IMR-90 (cell line): ENCODE measurements at places on chromosomes 6 and 20.

- DNase-seq: no peak
These were observed 23.1 kb downstream of the PFDN4 start for GRCh38 chr20:54231036-54231435.

DNA sequence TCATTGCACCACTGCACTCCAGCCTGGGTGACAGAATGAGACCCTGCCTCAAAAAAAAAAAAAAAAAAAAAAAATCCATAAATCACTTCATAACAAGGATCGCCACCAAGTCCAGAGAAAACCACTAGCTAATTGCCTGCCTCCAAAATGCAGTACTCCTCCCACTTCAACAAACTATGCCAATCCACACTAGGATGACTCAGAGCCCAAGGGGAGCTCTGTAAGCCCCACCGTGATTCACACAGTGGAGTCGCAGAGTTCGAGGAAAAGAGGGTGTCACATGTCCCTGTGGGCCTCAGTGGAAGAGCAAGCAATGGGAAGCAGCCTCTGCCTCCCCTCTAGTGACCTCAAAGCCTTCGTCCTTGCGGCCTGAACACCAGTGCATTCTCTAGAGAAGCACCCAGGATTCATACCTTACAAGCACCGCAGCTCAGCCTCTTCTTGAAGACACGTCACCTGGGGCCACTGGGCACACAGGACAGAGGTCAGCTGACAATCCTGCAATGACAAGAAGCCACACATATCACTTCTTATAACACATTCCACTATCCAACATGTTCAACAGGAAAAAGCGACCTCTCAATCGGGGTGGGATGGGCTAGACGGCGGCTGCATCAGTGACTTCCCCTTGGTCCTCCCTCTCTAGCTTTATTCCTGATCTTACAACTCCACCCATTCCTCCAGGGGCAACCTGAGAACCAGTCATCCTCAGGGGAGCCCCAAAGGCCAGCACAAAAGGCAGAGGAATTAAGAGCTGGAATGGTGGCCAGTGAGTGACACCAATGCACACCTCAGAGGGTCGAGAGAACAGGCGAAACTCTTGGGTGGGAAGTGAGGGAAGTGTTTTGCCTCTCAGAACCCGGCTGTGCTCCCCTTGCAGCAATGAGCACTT, 8.9 kb downstream of the SNHG17 start:
- peak; percentile 95 for DNase-seq

DNA sequence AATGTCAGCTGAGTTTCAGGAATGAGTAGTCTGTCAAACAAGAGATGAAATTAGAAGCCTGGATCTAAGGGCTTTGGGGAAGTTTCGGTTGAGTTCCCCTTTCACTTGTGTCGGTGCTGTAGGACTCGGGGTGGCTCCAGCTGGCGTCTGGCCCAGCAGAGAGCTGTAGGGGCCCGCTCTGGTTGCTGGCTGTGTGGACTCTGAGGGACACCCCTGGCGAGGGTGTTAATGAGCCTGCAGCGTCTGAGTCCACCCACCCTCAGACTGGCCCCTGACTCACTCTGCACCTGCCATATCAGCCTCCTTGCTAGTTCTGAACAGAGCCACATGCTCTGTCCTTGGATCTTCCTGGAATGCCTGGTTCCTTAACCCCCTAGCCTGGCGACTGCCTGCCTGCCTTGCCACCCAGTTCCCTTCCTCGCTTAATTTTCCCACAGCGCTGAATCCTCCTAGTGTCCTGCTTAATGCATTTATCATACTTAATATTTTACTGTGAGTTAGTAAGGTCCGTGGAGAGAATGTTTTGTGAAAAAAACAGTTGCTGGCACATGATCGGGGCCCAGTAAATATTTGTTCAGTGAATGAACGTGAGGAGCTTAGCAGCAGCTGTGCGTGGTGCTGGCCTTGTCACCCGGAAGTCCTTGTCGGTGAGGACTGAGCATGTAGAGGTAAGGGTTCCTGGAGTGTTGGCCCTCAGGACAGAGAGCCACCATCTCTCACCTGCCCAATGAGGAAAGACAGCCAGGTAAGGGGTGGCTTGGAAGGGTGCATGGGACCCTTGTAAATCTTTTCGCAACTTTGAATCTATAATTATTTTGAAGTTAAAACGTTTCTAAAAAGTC, 1.6 kb downstream of the DNAJC5 start:
- DNase-seq: peak; percentile 46

DNA sequence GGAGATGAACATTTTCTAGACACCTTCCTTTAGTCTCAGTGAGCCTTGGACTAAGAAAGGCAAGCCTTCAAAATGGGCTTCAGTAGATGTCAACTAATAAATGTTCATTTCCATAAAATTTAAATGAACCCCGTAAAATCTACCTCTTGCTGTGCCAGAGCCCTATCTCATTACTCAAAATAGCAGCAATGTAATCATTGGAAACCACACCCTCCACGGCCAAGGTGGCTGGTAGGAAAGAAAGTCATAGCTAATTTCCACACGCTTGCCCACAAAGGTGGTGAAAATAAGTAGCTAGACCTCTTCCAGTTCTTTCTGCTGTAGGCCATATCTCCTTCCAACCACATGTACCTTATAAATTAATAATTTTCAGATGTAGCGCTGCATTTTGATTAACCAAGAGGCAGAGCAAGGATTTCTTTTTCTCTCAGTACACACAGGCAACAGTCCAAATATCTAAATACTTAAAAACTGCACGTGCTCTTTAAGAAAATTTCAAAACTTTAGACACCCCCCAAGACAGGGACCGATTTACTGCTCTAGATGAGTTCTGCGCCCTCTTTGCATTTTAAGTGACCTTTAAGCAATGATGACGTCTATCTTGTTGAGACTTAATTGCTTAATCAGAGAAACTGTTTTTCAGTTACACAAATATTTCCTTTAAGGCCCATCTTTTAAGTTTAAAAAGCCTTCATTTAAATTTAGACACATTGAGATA, 290.8 kb downstream of the ZNF217 start:
- DNase-seq: no peak

DNA sequence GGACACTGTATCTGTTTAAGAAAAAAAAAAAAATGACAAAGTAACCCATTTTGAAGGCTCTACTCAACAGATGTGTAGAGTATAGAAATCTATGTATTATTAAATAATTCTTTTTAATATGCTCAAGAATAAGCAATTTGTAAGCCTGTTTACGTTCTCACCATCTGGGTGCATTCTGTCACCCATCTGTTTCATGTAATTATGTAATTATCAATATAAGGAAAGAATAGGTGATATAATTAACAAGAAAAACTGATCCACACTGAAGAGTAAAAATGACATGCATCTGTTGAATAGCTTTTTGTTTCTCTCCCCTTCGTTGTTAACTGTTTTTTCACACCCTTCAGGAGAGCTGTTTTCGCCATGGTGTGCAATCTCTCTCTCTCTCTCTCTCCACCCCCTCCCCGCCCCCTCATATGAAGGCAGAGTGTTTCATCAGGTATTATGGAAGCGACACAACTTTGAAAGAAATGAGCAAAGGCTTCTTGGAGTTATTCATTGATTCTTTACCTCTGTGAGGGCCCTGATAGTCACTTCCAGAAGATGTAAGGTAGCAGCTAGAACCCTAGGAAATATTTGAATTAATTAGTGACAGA, 154.3 kb upstream of the INSM1 start:
- DNase-seq: no peak

- DNase-seq: peak; percentile 100
These were observed 24.5 kb downstream of the TOX2 start for GRCh38 chr20:43938932-43939761.

DNA sequence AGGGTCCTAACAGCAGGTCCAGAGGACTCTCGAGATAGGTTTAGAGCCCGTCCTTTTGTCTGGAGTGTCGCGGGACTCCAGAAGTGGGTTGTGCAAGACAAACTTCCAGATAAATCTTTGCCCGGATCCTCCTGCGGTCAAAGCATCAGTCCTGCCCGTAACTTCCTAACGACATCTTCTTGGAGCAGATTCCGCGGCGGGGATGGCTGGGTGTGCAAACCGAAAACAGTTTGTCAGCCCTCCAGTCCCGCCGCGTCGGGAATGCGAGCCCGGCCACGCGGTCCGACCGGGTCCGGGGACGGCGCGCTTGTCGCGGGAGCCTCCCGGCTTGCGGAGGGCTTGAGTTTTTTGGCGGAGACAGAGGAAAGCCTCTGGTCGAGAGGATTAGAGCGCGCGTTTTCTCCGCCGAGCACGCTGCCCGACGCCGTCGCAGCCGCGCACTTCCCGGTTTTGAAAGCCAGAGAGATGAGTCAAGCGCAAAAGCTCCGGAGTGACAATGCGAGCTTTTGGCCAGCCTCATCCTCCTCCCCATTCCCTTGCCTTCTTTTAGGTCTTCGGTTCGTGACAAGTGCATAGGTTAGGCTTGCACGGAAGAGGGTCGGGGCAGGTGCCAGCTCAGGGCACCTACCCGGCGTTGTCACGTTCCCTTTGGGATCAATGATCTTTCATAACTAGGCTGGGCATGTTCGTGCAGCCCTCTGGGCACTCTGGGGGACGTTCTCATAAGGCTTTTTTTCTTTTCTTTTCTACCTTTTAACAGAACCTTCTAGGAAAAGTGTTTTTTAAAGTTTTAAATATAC, 91.3 kb upstream of the PRDM1 start:
- peak; percentile 78 for DNase-seq

DNA sequence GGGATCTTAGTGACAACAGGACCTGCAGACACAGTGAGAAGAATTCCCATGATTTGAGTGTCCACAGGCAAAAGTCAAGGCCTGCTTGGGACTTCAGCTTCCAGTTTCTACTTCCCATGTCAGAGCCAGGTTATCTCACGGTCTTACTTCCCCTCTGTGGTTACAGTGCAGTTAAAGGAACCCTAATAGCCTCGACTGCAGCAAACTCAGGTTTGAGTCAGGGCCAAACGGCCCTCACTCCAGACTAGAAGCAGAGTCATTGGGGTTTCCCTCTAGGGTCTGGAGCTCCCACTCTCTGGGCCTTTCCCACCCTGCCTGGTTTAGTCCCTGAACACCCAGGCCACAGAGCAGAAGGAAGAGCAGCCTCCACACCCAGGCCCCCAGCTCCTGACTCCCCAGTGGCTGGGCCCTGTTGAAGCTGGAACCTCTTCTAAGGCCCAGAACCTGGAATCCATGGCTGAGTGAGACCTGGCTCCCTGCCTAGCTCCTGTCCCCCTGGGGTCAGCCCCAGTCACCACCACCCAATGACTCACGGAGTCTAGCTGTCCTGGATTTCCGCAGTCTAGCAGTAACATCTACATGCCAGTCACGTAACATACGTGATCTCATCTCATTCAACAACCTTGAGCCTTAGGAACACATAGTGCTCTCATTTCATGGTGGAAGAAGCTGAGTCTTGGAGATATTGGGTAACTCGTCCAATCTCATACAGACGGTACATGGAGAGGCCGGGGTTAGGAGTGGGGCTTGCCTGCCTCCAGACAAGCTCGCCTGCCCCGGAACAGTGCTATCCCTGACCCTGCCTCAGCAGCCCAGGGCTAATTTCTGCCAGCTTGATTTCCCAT, 9.2 kb upstream of the GHRH start:
- DNase-seq: peak; percentile 50

DNA sequence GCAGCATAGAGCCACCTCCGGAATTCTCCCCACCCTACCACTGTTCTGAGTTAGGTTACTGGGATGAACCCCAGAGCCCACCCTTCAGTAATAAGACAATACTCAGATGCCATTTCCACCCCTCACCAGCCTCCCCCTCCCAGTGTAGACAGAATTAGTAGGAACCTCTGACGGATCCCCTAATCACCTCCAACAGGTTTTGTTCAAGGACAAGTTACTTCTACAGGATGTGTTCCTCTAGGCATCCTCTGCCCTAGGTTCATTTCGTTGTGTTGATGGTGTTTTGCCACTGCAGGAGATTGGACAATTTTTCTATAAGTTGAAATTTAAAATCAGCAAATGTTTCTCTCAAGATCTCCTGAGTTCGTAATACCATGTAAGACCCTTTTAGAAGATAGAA, 22.8 kb downstream of the PLEKHG1 start:
- DNase-seq: no peak

- no peak for DNase-seq
These were observed 126.2 kb downstream of the IMPG1 start for GRCh38 chr6:75946146-75946831.
